ENCODE measurements at places on chromosomes 7 and 10. TPM values are rescaled to one million over a fixed set of nuclear protein-coding genes. Genes with fewer than 3 reads are reported as not detected.

HTRA1 gene
- total RNA-seq = 121 TPM

BTBD16 gene
- 0.54 TPM for total RNA-seq

DNAH11 gene
- total RNA-seq = 1.2 TPM

CLRN3 gene
- total RNA-seq = not detected

GJD4 gene
- not detected for total RNA-seq

All from sigmoid colon (tissue), 7 donors.